Kidney glomerular epithelial cell (primary cell): ENCODE measurements at places on chromosomes 11 and 22.
A peak's percentile ranks its signal among the peaks of the same experiment; 100 is the strongest.

DNA sequence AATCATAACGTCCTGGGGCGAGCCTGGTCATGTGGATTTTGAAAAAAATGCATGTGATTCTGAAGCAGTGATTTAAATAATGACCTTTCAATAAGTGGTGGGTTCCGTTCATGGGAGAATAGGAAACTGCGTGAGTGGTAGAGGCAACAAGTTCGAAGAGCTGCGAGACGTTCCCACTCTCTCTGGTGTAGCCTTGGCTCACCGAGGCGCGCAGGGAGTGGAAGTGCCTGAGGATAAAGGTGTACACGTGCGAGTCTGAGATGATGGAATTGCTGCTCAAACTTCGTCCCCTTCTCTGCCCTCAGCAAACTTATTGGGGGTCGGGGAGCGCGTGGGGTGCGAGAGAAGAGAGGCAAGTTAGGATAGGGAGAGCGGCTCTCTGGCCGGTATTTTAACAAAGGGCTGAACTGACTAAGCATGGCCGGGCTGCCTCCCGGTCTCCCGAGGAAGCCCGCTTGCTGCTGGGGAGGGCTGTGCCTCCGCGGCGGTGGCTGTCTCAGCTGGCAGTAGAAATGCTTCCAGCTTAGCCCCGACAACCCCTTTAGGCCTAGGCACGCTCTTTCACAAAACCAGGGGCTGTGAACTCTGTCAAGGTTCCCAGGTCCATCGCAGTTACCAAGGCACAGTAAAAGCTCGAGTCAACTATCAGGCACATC lies 875 bp upstream of the STT3A start:
- DNase-seq = peak; percentile 81

DNA sequence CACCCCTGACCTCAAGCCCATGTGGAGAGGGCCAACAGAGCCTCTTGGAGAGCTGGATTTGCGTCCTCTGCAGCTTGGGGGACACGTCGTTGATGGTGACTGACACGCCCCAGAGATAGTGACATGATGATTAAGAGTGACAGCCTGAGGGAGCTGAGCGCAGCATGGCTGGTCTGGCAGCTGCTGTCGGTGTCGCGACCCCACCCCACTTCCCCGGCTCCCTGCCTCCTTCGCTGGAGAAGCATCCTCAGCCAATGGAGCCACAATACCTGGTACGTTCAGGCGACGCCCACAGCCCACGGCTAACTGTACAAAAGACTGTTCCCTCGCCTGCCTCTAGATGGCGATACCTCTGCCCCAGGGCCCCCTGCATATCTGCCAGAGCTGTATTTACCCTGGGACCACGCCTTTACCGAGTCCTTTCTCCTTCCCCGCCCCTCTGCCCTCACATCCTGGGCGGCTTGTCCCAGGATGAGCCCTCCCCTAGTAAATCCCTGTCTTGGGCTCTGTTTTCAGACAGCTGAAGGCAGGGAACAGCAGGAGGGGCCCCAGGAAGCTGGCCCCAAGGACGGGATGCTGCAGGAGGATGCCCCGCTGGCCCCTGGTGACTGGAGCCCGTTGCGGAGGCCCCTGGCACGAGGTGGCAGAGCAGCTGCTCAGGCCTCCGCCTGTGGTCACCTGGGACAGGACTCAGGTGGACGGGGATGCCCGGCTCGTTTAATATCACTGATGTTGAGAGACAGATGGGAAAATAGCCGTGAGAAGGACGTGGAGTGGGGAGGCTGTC lies 90.6 kb downstream of the RPS6KA4 start:
- peak; percentile 46 for DNase-seq

- DNase-seq = no peak
Observed at GRCh38 chr11:106463796-106464201, 386.3 kb downstream of the AASDHPPT start.

GRCh38 chr22:37198258-37199102 lies 10.4 kb upstream of the C1QTNF6 start:
- peak; percentile 53 for DNase-seq

DNA sequence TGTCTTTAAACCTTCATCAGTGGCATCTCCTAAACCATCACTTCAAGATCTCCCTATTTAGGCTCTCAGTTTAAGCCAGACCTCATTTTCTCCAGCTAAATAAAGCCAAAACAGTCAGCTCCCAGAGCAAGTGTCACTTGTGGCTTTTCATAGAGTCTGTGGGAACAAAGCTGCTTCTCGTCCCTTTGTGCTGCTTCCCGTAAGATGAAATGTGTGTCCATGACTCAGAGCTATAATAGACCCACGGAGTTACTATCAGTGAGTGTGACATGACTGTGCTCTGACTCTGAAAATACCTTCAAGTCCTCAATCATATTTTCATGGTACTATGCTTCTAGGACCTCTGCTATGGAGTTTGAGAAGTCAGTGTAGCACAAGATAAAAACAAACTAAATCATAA lies 57.3 kb upstream of the SLN start:
- DNase-seq = no peak

- DNase-seq = peak; percentile 91
Observed at GRCh38 chr11:13434247-13435205, 28.5 kb downstream of the BTBD10 start.

DNA sequence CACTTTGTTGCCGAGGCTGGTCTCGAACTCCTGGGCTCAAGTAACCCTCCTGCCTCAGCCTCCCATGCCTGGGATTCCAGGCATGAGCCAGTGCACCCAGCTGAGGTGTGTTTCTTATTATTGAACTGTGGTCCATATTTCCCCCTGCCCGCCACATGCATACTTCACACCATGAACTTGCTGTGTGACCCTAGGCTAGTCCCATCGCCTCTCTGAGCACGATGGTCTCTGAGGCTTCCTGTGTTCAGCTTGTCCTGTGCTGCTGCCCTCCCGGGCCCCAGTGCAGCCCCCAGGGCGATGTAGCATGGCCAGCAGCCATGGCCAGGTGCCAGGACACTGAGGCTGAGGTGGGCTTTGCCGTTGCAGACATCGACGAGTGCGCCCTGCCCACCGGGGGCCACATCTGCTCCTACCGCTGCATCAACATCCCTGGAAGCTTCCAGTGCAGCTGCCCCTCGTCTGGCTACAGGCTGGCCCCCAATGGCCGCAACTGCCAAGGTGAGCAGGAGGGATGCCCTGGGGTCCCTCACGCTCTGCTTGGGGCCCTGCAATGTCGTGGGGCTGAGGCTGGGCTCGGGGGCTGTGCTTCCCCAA lies 45.7 kb downstream of the FBLN1 start:
- no peak for DNase-seq

- DNase-seq = no peak
Observed at GRCh38 chr11:2751523-2752203, 51.9 kb upstream of the KCNQ1OT1 start.

DNA sequence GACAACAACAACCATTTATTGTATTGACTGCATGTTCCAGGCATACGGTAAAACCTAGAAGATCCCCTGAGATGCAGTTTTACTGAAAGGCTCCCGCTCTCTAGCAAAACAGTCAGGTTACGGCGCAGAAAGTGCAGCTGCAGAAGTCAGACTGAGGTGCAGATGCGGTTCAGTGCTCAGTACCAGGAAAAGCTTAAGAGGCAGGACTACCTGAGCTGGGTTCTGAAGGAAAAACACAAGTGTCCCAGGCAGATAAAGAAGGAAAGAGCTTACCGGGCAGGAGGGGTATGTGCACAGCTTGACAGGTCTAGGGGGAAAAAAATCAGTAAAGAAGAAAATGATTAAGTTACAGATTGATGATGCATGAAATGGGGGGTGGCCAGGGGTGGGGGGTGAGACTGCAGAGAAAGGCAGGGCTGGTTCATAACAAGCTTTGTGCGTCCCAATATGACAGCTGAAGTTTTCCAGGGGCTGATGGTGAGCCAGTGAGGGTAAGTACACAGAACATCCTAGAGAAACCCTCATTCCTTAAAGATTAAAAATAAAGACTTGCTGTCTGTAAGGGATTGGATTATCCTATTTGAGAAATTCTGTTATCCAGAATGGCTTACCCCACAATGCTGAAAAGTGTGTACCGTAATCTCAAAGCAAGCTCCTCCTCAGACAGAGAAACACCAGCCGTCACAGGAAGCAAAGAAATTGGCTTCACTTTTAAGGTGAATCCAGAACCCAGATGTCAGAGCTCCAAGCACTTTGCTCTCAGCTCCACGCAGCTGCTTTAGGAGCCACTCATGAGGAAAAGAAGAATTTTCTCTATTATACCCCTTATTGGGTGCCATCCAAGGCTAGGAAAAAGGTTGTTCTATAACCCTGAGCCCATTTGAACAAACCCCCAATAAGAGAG lies 11.9 kb downstream of the LARGE1 start:
- DNase-seq = no peak

DNA sequence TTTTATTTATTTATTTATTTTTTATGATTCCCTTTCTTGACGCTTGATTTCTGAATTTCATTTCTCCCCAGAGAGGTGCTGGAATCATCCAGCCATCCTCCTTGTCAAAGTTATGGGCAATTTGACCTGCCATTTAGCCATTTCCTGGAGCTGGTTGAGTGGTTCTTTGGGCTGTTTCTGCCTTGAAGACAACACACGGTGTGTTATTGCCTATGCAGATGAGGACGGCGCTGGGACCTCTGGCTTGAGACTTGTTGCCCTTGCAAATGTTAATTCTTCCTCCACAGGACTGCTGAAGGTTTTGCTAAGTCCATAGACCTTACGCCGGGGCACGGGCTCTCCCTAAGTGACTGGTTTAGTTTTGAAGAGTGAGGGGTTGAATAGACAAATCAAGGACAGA lies 147.9 kb upstream of the PLET1 start:
- DNase-seq = no peak
